ENCODE measurements at places on chromosomes 13 and 19.

DNA sequence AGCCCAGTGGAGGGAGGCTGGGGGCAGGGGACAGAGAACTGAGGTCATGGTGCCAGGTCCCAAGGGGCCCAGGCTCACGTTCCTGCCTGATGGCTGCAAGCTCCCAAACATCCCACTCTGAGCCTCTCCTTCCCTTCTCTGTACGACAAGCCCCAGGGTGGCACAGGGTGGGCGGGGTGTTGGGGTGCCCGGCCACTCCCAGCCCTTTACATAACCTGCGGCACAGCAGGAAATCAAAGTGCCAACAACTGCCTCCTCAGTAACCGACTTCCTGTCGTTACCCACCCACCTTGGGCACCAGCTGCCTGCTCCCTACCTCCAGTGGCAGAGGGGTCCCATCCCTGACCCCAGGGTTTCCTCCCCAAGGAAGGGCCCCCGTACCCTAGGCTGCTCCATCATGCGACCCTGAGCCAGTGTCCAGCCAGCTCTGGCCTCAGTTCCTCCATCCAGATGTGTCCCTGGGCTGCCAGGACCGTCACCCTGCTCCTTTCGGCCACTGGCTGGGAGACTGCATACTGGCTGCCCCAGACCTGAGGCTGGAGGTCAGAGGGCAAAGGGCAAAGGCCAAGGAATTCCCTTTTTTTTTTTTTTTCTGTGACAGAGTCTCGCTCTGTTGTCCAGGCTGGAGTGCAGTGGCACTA, 27.7 kb upstream of the NFIC start:
- no peak for DNase-seq

GRCh38 chr13:77429320-77430142, 102.6 kb upstream of the MYCBP2 start:
- DNase-seq: no peak

GRCh38 chr13:50386541-50387050, 371.4 kb downstream of the KCNRG start:
- DNase-seq: no peak

- no peak for DNase-seq
Observed at GRCh38 chr13:32802159-32802558, 214.1 kb upstream of the KL start.

DNA sequence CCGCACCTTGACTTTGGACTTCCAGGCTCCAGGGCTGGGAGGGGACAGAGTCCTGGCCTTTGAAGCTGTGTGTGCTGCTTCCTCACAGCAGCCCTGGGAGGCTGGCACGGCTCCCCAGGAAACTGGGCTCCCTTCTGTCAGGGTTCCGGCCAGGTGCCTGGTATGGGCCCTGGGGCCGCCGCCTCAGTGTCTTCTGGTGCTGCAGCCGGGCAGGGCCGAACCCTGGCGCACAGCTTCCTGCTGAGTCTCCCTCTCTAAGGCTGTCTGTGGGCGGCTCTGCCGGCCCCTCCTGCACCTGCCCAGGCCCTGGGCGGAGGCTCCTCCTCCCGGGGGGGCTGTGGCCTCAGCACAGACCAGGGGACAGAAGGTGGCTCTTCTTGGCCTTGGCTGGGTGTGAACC, 32.4 kb downstream of the GPX4 start:
- DNase-seq: no peak

- DNase-seq: no peak
Observed at GRCh38 chr13:85314686-85315085, 484.5 kb downstream of the SLITRK6 start.

- peak; percentile 32 for DNase-seq
Observed at GRCh38 chr13:32098272-32098671, 66.7 kb downstream of the FRY start.

DNA sequence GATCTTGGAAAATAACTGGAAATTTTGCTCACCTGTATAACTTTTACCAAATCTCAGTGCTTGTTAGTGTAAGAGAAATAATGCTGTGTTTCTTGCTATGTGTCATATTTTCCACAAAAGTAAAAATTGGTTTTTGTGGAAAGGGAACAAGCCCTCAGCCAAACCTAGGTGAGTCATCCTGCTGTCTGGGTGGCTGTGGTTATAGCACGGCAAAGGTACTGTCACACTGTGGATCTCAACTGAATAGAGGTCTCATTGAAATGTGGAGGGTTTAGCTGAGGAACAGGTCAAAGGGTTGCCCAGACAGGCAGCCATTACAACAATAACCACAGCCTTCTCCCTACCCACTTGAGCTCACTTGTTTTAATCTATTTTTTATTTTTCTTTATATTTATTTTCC, 338.8 kb upstream of the DACH1 start:
- no peak for DNase-seq

DNA sequence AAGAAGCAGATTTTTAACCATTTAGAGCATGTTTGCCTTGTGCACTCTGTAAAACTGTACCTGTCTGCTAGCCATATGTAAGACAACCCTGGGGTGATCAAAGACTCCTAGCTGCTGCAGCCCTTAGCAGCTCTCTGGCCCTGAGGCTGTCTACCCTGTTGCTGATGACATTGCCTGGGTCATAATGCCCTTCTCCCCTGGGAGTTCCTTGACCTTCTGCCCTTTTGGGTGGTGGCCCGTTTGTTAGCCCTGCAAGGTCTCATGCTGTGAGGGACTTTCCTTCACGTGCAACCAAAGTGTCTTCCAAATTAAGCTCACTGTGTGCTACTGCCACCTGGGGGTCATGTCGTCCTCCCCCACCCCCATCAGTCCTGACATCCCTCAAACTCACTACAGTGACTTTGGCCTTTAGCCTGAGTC, 7.4 kb downstream of the GPC6 start:
- DNase-seq: no peak

DNA sequence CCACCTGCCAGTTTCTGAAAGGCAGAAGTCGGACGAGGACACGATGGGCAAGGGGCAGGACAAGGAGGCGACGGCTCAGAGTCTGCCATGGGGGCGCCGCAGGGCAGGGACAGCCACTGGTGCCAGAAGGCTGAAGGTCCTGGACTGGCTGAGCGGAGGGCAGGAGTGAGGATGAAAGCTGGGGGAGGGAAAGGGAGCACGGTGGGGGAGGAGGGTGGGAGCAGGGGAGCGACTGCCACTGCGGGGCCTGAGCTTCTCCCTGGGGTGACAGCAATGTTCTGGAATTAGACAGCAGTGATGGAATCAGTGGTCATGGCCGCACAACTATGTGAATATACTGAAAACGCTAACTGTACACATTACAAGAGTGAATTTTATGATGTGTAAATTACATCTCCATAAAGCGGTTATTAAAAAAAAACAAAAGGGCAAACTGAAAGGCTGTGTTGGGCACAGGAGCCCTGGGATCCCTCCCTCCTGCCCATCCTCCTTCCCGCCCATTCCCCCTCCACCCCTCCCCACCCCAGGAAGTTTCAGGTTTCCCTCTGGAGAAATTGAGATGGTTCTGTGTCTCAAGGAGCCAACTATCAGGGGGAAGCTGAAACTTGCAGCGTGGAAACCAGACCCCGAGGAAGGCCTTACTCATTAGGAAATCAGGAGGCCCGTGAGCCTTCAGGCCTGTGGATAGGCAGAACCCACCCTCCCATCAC, 15.9 kb downstream of the MLLT1 start:
- DNase-seq: no peak

DNA sequence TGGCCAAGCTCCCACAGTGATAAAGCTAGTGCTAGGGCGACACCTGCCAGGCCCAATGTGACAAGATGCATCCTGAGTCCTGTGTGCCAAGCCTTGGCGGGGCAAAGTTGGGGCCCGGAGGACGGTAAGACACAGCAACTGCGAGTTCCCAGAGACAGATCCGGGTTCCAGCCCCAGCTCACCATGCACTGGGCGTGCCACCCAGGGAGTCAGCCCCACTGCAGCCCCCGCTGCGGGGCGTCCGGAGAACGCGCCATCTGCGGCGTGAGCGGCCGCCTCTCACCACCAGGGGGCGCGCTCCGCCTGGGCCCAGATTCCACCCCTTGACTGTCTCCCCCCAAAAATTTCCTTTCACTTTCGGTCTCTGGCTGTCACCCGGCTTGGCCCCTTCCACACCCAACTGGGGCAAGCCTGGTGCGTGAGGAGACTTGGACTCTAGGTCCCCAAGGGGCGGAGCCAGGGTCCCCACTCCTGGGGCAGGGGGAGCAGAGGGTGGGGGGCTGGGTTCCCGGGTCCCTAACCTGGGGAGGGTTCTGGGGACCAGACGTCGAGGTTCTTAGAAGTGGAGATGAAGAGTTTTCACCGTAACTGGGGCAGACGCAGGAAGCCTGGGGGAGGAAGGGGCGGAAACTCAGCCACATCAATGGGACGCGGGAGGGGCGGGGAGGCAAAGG, at the start of gene FLT3LG:
TSS of gene FLT3LG (plus strand) at position 348 of the 674 bp plus-strand sequence. CDS start 425 bp downstream, outside the sequence.
- DNase-seq: peak; percentile 80

DNA sequence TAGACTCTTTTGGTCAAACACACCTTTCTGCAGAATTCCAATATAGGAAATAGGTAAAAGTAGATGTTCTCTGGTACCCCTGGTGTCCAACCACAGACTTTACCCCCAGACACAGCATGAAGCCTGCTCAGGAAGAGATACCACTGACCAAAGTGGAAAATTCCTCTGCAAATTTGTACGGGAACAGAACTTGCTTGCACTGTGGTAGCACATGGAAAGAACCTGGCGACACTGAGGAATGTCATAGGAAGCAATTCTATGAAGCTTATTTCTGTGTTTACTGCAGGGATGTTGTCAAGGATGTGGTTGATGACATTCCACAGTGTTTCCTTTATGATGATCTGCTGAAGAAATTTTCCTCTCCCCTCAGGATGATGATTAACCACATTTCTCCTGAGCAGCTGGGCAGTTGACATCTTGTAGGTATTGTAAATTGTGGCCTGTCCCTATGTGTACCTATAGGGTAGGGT, 48.9 kb upstream of the TNFSF11 start:
- no peak for DNase-seq

DNA sequence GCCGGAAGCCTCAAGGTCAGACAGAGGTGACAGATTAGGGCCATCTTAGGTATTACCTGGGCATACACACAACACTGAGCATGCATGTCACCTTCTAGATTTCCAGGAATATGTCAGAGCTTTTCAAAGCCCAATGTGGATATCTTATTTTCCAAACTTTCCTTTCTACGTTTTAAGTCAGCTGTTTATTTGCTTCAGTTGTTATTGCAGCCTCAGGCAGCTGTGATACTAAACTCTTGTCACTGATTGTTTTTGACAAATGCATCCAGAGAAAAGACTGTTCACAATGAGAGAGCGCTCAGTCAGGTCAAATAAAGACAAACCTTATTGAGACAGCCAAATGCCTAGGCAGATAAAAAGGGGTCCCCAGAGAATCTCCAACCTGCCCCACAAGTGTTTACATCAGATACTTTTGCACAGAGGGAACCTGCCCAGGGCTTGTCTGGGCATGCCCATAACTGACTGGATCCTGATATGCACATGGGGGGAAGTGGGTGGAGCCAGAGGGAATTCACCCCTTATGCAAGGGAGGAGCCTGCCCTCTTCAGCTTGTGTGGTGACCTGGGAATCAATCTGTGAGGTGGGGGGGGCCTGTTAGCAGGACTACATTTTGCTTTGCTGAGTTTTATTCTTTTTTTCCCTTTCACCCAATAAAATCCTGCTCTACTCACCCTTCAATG, 28.5 kb downstream of the MED4 start:
- no peak for DNase-seq
